ENCODE measurements at places on chromosomes 7 and 10. TPM values are rescaled to one million over a fixed set of nuclear protein-coding genes. Genes with fewer than 3 reads are reported as not detected.

CHCHD1 gene
- total RNA-seq, result 9.9 TPM

CHRM2 gene
- not detected for total RNA-seq

SUN3 gene
- total RNA-seq, result not detected

STK17A gene
- 16.0 TPM for total RNA-seq

DBF4 gene
- total RNA-seq, result 10.9 TPM

ABCB4 gene
- 0.70 TPM for total RNA-seq

SYT15B gene
- total RNA-seq, result not detected

SERPINE1 gene
- total RNA-seq, result 8.3 TPM

MRPS24 gene
- 79.2 TPM for total RNA-seq

PHYHIPL gene
- 11.6 TPM for total RNA-seq

NUDT13 gene
- total RNA-seq, result 2.5 TPM

ZNF282 gene
- 22.8 TPM for total RNA-seq

PPP1R3A gene
- not detected for total RNA-seq

KIN gene
- total RNA-seq, result 13.0 TPM

AASS gene
- 26.3 TPM for total RNA-seq

ARMC3 gene
- not detected for total RNA-seq

AP1S1 gene
- total RNA-seq, result 101 TPM

HHEX gene
- total RNA-seq, result 3.2 TPM

MYL10 gene
- not detected for total RNA-seq

PPP1R9A gene
- 4.7 TPM for total RNA-seq

CHST3 gene
- total RNA-seq, result 9.1 TPM

MUC3A gene
- total RNA-seq, result 694 TPM

NANOS1 gene
- total RNA-seq, result not detected

ANXA8 gene
- not detected for total RNA-seq

CRYGN gene
- not detected for total RNA-seq

COL26A1 gene
- not detected for total RNA-seq

ZNF425 gene
- total RNA-seq, result 2.2 TPM

SLC26A5 gene
- total RNA-seq, result not detected

ASZ1 gene
- not detected for total RNA-seq

CYP26C1 gene
- total RNA-seq, result not detected

TRDMT1 gene
- total RNA-seq, result 4.0 TPM

Measured in Peyer's patch (tissue), 4 donors.